CD4-positive, alpha-beta T cell treated with Interleukin-21 for 1 hour (primary cell): ENCODE measurements at places on chromosomes 7 and 10.

DNA sequence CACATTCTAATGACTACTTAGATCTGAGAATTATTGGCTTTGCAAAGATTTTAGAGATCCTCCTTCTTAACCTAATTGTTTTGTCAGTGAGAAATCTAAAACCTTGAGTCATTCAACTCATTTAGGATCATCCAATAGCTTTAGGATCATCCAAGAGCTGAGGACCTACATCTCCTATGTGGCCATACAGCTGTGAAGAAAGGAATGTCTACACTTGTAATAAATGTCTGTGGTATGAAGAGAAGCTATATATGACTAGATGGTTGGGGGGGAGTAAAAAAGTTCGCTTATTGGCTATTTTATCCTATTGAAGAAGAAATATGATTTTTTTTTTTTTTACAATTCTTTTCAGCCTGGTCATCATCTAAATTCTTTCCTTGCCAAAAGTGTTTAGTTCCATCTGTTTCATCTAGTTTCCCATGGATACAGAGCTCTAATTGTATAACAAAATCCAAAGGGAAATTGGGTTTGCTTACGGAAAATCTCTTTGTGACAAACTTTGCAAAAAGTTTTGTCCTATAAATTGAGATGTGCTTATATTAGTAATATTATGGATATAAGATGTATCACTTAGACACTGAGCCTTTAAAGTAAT, 196.7 kb downstream of the PRKG1 start:
- no peak for DNase-seq

DNA sequence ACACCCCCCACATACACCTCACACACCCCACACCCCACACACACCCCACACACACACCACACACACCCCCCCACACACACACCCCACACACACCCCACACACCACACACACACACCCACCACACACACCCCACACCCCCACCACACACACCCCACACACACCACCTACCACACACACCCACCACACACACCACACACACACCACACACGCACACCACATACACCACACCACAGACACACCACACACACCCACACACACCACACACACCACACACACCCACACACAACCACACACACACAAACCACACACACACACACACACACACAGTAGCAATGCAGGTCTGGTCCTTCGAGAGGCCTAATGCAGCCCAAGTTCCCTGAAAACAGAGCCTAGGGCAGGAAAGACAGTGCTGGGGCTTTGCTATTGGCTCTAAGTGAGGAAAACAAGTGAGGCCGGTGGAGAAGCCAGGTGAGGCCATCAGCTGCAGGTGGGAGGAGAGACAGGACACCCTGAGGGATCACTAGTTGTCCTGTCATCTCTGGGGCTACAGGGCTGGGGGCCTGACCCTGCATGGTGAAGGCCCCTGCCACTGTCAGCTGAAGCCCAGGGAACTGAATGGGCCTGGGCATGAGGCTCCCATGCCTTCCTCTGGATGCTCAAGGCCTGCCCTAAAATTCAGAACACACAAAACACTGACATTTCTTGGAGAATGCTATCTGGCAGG, 92.6 kb downstream of the CYTH3 start:
- DNase-seq: no peak

- no peak for DNase-seq
Observed at GRCh38 chr10:33609546-33609945, 275.1 kb upstream of the NRP1 start.

GRCh38 chr10:79149662-79150443, 81.1 kb downstream of the ZMIZ1 start:
- DNase-seq: peak; percentile 46

- DNase-seq: no peak
Observed at GRCh38 chr10:117135026-117135372, 3.1 kb downstream of the VAX1 start.
